Activated CD4-positive, alpha-beta T cell treated with anti-CD3 and anti-CD28 coated beads, Interleukin-2, amount 50 U/mL, for 24 hours (primary cell): ENCODE measurements at places on chromosomes 6 and 20.
A peak's percentile ranks its signal among the peaks of the same experiment; 100 is the strongest.

DNA sequence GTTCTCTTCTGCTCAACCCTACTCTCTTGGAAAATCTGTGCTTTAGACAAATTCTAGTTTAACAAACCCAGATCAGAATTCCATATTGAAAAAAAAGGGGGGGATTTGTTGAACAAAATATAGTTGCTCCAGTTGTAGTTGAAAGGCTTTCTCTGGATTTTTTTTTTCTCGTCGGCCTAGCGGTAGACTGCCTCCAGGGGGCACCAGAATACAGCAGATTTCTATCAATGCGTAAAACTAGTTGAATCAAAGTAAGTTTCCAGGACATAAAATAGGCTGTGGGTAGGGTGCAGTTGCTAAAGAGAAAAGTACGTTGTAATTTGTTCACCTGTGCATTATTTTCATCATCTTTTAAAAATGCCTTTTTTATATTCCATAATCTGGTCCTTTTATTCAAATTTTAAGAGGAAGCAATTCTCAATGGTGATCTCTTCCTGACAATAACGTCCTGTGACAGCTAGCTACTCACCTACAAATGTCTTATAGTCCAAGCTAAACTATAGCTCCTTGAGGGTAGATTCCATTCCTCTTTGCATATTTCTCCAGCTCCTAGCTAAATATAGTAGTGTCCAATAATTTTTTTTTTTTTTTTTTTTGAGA, 105.4 kb downstream of the PERP start:
- peak; percentile 54 for DNase-seq

GRCh38 chr6:125853168-125853567, 62.4 kb downstream of the NCOA7 start:
- no peak for DNase-seq

DNA sequence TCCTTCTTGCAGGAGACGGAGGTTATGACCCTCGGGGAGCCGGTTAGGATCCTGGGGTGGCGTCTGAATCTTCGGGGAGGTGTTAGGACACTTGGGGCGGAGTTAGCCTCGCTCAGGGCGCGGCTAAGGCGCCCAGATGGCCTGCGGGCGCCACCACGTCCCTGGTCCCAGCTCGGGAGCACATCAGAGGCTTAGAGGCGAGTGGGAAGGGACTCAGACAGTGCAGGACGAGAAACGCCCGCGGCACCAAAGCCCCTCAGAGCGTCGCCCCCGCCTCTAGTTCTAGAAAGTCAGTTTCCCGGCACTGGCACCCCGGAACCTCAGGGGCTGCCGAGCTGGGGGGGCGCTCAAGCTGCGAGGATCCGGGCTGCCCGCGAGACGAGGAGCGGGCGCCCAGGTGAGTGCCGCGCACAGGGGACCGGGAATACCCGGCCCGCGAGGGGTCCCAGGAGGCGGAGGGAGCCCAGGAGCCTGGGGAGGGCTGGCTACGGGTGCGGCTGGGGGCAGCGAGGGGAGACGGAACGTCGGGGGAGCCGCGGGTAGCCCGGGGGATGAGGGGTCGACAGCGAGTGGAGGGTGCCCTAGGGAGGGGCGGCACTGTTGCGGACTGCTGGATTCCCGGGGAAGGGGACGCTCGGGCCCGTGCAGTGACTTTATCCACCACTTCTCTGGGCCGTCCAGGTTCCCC, at the start of gene HCK:
TSS of gene HCK (plus strand) at position 153 of the 688 bp plus-strand sequence.
- DNase-seq = no peak

DNA sequence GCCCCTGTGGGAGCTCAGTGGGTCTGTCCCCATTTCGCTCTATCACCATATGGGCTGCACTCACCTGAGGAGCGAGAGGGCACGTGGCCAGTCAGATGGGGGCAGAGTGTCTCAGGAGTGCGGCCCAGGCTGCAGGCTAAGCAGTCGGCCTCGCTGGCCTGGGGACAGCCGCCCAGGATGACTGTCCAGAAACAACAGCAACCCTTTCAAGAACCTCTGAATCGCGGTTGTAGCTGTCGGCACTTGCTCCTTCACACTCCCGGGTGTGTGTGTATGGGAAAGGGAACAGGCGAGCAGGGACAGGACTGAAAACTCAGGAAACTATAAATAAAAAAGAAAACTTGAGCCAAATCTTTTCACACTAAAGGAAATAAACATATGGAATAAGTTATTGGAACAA, 63.1 kb downstream of the TFAP2A start:
- no peak for DNase-seq
